Cardiac septum (tissue), 1 donor: ENCODE measurements at places on chromosomes 12 and 14. TPM values are rescaled to one million over a fixed set of nuclear protein-coding genes. Genes with fewer than 3 reads are reported as not detected.

DNA sequence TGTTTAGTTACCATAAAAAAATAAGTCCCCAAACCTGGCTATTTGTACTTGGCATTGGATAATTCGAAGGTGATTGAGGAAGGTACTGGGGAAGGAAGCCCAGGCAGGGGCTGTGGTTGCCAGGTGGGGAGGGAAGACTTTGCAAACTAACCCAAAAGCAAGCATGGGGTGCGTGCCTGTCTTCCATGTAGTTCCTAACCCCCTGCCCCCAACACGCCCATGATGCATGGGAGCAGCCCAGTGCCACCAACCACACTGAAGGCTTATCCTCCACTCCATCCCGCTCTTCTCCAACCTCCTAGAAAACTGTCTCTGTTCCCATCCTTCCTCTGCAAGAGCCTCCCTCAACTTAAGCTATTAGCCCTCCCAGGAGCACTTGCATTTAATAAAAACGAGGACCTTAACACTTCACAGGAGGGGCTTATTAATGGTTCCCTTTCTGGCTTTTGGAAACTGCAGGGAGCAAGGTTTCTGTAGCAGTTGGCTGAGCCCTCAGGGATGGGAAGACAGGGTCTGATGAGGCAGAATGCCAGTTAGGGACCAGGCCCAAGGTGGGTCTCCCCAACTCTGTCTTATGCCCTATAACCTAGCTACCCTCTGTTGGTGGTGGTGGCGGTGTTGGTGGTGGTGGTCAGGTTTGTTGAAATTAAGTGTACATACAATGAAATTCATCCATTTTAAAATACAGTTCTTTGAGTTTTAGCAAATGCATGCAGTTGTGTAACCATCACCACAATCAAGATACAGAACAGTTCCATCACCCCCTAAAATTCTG, 96.0 kb downstream of the ZFP36L1 start:
- DNase-seq = peak; percentile 54

GRCh38 chr12:126998747-126999285, 1268.2 kb upstream of the TMEM132C start:
- DNase-seq = no peak

Gene GLIPR1L1
- total RNA-seq = not detected

Gene LUM
- 130 TPM for total RNA-seq

DNA sequence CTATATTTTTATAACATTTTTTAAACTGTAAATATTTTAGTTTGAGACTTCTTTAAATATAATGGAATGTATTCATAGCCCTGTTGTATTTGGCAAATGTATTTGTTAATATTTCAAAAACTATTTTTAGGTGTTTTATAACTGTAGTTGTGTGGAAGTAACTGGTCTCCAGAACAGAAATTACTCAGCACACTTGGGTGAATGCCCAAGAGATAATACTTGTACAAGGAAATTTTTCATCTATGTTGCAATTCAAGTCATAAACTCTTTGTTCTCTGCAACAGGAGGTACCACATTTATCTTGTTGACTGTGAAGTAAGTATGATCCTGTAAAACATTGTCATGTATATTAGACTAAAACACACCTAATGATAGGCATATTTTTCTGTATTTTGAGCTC, 72.8 kb downstream of the SLCO1B3 start:
- DNase-seq = no peak

GRCh38 chr12:46147144-46147543, 121.7 kb downstream of the SLC38A1 start:
- no peak for DNase-seq

DNA sequence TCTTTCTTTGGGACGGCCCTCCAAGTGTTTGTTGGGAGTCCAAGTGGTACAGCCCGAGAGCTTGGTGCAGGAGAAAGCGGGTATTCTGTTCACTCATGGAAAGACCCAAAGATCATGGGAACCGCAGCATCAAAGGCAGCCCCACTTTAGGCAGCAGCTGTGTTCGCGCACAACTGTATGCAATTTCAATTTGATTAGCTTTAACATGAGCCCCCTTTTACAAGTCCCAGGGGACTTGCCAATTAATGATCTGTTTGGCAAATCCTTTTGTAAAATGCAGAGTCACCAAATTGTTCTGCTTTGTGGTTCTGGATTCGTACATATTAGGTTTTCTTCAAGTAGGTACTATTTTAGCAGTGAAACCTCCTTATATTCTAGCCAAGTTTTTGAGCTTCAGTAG, 217.7 kb downstream of the AACS start:
- DNase-seq = no peak

DNA sequence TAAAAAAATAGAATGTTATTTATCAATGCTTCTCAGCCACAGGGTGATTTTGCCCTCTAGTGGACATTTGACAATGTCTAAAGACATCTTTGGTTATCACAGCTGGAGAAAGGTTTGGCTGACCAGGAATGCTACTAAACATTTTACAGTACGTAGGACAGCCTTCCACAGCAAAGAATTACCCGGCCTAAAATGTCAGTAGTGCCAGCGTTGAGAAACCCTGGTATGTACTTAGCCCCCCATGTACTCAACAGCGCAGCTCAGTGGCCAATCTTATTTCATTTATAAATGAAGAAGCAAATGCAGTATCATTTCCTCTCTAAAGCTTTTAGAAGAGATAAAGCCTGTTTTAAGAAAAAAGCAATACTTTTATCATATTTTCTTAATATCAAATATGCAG, 5.8 kb downstream of the MARK3 start:
- DNase-seq = no peak

Gene FOXM1
- 0.24 TPM for total RNA-seq

- no peak for DNase-seq
Observed at GRCh38 chr12:129127211-129127610, 273.9 kb downstream of the GLT1D1 start.

DNA sequence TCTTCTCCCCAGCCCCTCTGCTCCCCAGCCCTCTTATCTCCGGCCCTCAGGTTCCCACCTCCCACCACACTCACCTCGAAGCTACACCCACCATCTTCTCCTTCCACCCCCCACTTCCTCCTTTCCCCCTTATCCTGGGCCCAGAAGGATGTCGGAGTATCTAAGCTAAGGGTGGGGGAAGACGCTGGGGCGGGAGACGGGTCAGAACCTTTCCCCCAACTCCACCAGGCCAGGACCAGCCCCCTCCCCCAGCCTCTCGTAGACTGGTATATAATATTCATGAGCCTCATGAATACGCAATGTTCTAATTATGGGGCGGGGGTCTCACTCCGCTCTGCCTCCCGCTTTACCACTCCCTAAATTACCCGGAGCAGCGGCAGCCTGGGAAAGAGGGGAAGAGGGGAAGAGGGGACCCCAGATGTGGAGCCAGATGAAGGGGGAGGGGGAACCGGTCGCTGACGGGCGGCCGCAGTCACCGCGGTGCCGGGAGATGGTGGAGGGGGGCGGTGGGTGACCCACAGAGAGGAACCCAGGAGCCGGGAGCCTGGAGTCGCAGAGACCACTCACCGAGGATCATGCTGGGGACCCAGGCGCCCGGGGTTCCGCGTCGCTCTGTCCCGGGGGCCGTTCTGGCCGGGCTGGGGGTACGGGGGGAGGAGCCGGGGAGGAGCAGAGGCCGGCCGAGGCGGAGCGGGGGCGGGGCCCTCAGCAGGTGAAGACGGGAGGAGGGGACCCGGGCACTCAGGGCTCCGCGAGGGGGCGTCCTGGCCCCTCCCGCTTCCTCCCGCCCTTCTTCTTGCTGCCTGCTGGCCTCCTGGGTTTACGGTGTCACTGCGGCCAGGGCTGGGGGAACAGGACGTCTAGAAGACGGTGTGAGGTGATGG, 6.4 kb upstream of the ZNF385A start:
- DNase-seq = no peak

- no peak for DNase-seq
Observed at GRCh38 chr12:45944771-45945170, 45.6 kb downstream of the SCAF11 start.

DNA sequence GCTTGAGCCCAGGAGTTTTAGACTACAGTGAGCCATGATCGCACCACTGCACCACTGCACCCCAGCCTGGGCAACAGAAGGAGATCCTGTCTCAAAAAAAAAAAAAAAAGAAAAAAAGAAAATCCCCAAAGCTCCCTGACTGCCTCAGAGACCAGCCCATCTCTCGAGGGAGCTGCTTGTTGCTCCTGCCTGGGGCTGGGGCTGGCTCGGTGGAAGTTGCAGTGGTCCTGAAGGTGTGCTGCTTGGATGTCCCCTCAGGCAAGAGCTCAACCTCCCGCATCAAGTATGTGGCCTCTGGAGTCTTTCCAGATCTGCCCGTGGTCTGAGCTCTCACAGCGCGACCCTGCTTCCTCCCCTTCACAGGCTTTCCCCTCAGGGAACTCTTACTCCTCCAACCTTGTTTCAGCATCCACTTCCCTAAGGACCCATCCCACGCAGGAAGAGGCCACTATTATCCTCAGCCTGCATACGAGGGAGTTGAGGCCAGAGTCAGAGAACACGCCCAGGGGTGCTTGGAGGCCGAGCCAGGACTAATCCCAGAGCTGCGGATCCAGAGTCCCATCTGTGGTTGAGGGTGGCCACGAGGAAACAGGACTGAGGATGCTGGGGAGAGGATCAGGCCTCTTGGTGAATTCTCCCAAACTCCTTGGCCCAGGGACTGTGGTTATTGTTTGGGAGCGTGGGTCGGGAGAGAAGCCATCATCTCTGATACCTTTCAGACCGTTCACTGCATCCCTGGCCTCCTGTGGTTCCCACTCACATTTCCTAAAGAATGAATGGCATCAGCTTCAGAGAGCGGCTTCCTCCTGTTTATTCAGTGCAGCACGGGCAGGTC, 624.6 kb downstream of the AACS start:
- no peak for DNase-seq

DNA sequence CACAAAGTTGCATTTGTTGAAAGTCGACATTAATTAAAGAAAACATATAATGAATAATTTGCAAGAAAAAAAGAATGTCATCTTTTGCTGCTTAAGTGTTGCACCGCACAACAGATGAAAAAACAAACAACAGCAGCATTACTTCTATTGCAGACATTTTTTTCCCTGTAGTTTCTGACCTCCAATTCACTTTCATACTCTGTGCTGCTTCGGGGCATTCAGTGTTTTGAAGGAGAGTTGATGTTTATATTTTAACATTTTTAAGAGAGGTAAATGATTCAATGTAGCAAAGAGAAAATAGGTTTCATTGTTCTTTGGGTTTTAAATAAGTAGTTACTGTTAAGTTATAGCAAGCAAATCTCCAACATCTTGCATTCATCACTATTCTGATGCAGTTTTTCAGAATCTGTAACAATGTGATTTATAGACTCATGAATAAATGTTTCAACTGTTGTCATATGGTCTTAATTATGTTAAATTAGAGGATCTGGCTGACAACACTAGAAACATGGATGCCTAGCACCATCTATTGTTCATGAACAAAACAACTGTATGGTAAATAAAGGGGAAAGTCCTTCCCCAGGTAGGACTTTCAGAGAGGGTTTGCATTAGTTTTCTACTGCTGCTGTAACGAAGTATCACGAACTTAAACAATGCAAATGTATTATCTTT, 168.1 kb downstream of the BCAT1 start:
- no peak for DNase-seq

GRCh38 chr12:53561590-53561953, 54.3 kb upstream of the NPFF start:
- DNase-seq = no peak

Gene PCNX1
- total RNA-seq = 46.2 TPM

DNA sequence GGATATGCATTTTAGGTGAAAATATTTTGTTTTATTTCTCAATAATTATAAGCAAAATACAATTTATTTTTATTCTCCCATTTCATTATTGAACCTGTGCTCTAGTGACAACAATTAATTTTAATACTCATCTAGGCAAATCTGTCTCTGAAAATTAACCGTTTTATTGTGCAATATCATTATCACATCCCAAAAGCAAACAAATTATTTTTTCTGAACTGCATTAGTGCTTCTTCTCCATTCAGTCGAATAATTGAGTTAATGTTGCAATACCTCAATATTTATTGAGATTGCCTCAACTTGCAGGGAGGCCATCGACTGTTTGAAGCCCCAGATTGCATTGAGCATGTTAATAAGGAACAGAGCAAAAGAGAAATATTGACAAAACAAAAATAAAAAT, 303.2 kb upstream of the LRFN5 start:
- DNase-seq = no peak

DNA sequence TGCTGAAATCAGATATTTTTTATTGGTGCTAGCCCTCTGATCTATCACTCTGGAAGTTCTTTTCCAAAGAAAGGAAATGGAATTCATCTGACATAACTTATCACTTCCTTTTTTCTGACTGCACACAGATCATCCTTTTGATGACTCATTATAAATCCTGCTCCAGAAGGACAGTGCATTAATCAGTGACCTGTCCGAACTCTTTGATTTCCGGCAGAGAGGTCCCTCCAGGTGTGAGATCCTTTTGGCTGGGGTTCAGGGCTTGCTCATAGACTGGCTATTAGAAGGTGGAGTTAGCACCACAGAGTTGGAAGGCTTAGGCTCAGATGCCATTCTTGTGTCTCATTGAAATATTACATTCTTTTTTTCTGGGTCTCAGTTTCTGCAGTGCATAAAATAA, 328.2 kb downstream of the ZFP36L1 start:
- no peak for DNase-seq

DNA sequence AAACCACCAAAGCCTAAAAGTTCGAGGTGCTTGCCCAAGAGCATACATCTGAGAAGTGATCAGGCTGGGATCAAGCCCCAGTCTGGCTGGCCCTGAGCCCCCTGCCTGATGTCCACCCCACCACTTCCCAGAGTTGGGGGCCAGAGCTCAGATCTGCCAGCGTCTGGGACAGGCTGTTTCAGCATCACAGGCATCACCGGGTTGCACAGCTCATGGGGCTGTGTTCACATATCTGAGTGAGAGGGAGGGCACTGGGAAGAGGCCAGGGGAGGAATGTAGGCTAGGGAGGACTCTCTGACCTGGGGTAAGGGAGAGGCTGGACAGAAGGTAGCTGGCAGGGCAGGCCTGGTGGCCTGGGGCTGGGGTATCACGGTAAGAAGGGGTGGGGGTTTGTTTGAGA, 6.0 kb downstream of the TGM1 start:
- no peak for DNase-seq

DNA sequence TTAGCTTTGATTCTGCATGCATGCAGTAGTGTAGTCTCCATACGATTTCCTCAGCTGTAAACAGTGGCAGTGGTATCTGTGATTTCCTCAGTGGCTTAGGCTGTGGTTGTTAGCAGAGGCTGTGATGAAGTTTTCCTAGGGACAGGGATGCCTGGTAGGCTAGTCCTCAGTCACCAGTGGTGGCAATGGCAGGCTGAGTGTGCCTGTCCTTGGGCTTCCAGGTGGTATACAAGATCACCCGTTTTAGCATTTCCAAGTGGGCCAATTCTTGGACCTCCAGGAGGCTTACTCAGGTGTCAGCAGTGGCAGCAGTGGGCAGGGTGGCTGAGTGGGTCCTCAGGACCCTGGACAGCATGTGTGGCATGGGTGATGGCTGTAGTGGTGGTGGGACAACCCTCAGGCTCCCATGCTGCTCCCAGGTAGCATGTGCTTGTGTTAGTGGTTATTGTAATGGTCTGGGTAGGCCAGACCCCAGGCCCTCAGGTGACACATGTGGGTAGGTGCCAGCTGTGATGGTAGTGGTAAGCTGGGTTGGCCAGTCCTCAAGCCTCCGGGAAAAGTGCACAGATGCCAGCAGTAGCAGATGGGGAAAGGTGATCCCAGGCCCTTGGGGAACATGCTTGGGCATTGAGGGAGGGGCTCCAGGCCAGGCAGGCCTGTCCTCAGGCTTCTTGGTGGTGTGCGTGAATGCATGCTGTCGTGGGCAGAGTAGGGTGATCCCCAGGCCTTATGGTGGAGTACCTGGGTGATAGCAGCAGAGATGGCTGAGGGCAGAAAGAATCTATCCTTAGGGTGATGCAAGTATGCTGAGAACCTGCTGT, 146.5 kb downstream of the PAPOLA start:
- DNase-seq = no peak
